Stimulated activated CD8-positive, alpha-beta memory T cell treated with anti-CD3 and anti-CD28 coated beads, Interleukin-15, amount 100 ng/mL, for 24 hours (primary cell): ENCODE measurements at places on chromosomes 4 and X.

- DNase-seq = no peak
Measured at GRCh38 chr4:152634110-152634760, 45.6 kb downstream of the TMEM154 start.

DNA sequence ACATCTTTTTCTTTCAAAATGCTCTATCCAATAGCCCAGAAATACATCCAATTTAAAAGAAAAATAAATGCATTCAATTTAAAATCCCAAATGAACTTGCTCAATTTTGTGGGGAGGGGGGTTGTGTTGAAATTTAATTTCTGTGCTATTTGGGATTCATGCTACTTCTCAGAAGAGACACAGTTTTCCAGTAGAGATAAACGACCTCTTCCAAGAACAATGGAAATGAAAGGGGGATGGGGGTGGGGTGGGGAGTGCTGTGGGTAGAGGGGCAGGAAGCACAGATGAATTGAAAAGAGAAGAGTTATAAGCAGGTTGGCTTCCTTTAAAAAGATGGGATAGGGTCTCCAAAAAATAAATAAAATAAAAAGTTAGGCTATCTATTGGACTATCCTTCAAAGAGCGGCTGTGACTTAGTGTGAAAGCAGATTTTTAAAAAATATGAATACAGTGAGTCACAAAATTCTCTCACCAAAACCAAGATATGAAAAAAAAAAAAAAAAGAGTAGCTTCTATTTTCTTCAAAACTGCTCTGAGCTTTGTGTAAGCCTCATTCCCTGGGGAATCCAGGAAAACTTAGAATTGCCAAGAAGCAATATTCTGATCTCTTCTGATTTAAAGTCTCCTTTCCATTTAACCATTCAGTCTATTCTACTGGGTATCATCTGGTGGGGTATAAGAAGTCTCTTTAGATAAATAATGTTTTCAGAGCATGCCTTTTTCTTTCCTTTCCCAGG is 324.3 kb downstream of the PTTG2 start:
- DNase-seq = no peak

DNA sequence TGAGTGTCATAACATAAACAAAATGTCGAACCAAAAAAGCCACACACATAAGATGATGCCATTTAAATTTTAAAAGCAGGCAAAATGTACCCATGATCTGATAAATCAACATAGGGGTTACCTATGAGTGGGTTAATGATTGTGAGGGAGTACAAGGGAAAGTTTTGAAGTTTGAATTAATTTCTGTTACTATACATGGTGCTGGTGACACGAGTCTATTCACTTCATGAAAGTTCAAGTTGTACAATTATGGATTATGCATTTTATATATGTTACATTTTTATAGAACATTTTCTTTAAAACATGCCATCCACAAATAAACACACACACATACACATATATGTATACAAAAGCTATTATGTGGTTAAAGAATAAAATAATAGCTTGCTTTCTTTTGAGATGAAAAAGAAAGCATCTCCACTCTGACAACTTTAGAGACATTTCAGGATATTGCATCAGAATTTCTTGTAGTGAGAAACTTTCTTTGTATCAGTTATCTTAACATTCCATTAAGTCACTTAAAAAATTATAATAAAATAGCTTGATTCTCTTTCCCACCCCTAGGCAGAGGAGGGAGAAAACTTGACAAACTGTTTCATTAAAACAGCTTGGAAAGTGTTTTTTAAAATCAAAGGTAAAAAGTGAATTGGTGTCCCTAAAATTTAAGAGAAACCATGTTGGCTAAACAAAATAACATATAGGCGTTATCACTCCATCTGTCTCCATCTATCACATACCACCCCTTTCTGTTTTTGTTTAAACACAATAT is 891.8 kb upstream of the NDST4 start:
- DNase-seq = no peak

- DNase-seq = no peak
Measured at GRCh38 chr4:23660865-23661264, 229.0 kb downstream of the PPARGC1A start.

- DNase-seq = no peak
Measured at GRCh38 chr4:78551420-78552351, at the start of gene ANXA3. Gene ANXA3 (plus strand): TSS chr4:78551770. CDS start chr4:78554474, 2,704 bp downstream.

DNA sequence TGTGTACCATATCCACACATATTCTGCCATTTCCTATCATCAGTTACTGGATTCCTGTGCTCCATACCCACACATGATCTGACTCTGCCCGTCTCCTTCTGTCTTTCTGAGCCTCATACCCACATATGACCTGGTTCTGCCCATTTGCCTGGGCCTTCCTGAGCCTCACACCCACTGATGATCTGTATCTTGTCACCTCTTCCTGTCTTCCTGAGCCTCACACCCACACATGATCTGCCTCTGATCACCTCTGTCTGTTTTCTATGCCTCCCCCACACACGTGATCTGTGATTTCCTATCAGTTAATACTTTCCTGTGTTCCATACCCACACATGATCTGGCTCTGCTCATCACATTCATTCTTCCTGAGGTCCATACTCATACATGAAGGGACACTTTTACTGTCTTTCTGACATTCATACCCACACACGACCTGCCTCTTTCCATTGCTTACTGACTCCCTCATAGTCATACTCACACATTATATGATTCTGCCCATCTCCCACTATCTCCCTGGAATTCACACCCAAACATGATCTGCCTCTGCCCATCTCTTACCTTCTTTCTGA is 32.5 kb downstream of the SCML1 start:
- no peak for DNase-seq

GRCh38 chr4:110869862-110870572 is 247.1 kb upstream of the PITX2 start:
- no peak for DNase-seq

- DNase-seq = no peak
Measured at GRCh38 chr4:182432819-182433218, 189.6 kb downstream of the TENM3 start.

DNA sequence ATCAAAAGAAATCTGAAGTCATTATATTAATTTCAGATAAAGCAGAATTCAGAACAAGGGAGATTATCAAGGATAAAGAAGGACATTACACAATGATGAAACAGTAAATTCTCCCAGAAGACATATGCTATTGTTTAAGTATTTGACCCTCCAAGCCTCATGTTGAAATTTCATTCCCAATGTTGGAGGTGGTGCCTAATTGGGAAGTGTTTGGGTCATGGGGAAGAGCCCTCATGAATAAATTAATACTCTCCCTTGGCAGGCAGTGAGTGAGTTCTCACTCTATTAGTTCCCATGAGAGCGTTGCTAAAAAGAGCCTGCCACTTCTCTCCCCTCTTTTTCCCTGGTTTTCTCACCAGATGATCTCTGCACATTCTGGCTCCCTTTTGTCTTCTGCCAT is 249.9 kb upstream of the GRIA3 start:
- no peak for DNase-seq

GRCh38 chr4:105474099-105474518 is 247 bp upstream of the PPA2 start:
- peak; percentile 67 for DNase-seq

- no peak for DNase-seq
Measured at GRCh38 chrX:38336538-38337240, 9.4 kb upstream of the RPGR start.

DNA sequence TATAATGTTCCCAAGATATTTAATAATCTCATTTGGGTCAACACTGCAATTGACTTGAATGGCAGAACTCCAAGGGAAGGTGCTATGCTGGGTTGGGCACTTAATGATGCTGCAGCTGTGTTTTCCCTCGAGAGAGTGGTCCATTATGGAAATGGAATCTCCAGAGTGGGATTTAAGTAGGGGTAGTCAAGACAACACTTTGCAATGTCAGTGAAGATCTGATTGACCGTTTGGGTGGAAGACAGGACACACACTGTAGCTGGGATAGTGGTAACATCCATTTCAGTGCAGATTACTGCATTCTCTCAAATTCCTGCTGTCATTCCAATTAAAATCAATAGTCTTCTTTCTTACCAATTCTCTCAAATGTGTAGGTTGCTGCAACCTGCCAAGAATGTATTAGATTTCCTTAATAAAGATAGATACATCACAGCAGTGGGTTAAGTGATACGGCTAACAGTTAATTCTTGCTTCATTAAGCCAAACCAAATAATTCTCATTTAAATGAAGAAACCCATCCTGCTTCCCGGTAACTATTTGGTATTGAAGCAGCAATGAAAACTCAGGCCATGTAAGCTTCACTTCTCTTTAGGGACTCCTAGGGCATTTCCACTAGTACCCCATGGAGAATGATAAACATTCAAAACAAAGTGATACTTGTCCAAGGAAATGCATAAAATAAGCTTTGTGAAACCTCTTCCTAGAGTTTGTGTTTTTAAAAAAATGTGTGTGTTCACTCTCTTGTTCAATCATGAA is 40.5 kb upstream of the RASGEF1B start:
- DNase-seq = no peak

GRCh38 chrX:12978205-12979025 is 3.5 kb downstream of the TMSB4X start:
- DNase-seq = no peak

DNA sequence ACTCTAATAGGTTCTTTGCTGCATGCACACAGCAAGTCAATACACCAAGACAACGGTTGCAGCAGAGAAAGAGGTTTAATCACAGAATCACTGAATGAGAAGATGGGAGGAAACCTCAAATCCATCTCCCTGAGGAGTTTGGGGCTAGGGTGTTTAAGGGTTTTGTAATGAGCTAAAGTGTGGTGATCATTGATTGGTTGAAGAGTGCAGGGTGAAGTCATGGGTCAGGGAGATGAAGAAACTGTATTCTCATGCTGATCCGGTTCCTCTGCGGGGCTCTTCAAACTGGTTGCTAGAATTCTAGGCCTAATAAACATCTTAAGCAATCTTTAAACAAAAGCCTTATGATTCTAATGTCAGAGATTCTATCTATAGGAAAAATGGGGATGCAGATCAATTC is 432.5 kb upstream of the FAM47C start:
- no peak for DNase-seq

GRCh38 chr4:163201358-163201757 is 34.7 kb upstream of the NAF1 start:
- no peak for DNase-seq

DNA sequence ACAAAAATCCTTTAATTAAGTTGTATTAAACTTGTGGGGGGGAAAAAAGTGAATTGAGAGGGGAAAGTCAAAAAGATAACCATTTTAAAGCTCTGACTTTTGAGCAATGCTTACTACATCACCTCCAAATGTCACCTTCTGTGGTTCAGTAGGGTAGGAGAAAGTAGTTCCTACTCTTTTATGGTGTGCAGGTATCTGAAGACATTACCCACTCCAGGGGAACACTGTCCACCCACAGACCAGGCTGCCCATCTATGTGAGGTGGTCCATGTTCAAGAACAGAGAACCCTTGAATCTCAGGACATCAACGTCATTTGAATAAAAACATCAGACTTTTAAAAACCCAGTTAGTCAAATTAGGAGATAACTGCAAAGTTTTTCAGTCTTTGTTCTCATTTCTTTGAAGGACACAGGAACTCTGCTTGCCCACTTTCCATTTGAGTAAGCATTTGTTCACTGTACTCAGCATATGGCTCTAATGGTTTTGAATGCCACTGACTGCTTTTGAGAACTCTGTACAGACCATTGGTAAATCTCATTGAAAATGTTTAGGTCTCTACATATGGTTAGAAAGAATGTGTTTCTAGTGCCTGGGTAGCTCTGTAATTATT is 18.4 kb downstream of the NMU start:
- no peak for DNase-seq

- no peak for DNase-seq
Measured at GRCh38 chr4:128353791-128354190, 66.2 kb upstream of the PGRMC2 start.

- DNase-seq = no peak
Measured at GRCh38 chr4:66956426-66956825, 588.9 kb downstream of the CENPC start.

DNA sequence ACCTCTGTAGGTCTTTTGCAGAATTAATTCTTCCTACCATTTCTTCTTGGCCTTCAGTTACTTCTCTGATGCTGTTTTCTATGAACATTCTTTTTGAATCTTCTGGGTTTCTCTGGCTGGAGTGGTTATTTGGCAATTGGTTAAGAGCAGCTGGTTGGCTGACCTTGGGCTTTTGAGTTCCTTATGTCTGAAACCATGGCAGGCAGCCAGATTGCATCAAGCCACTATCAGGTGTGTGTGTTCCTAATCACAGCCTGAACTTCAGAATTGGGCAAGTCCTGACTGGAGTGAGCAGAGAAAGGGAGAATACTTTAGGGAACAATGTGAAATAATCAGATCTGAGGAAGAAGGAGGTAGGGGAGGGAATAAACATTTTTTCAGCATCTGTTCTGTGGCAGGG is 90.2 kb downstream of the ARHGAP10 start:
- DNase-seq = no peak

DNA sequence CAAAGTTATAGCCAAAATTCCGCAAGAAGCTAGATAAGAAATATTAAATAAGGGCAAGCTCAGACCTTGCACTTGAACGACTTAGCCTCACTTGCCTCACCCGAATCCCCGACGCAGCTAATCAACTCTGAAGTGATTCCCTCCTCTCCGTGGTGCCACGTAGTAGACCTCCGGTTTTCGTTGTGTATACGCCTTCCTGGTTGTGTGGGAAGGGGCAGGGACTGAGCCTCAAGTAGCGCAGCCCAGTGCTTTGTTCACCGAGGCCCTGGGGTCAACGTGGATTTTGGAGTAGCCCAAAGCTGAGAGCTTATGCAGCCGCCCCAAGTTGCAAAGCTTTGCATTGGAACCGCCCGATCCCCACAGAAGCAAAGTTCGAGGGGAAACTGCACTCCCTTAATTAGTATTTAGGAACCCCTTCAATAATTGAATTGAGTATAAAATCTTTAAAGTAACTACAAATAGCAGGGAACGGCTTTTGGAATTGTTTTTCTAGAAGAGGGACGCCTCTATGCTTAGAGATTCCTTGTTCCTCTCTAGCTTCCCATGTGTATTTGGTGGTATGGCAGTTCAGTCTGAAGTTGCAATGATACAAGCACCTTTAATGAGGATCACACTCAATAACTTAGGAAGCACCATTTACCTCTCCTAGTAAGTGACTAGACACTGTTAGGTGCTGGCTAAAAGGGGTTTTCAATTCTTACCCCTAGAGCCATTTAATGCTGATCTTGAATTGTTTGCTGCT is 55.7 kb downstream of the LINC00632 start:
- no peak for DNase-seq

DNA sequence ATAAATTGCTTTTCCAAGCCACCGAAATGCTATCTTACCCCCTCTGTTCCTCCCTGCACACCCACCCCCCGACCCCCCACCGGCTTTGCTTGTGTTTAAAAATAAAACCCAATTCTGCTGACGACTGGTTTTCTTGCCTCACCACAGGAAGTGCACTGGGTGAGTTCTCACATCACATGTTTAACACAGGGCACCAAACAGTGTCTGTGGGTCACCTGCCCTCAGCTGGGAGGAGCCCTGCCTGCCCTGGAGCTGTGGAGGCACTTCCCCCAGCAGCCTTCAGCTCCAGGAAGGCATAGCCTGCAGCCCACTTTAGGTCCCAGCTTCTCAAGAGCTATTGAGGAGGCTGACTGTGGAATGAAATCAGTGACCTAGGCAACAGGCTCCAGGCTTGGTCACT is 8.8 kb downstream of the TMEM255A start:
- no peak for DNase-seq
